ENCODE measurements at places on chromosomes 2 and 18.

DNA sequence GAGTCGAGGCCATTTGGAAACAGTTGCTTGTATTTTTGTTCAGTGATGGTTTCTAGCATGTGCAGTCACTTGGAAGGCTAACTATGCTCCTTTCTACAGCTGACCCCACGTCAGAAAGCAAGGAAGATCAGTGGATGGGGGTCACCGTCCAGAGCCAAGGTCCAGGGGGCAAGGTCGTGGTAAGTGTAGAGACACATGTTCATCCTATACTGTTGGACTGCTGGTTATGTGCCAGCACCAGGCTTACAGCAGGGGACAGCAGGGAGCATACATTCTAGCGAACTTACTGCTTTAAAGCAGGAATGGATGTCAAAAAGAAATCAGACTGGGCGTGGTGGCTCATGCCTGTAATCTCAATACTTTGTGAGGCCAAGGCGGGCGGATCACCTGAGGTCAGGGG is 40.0 kb downstream of the ITGA6 start:
- no peak for DNase-seq

DNA sequence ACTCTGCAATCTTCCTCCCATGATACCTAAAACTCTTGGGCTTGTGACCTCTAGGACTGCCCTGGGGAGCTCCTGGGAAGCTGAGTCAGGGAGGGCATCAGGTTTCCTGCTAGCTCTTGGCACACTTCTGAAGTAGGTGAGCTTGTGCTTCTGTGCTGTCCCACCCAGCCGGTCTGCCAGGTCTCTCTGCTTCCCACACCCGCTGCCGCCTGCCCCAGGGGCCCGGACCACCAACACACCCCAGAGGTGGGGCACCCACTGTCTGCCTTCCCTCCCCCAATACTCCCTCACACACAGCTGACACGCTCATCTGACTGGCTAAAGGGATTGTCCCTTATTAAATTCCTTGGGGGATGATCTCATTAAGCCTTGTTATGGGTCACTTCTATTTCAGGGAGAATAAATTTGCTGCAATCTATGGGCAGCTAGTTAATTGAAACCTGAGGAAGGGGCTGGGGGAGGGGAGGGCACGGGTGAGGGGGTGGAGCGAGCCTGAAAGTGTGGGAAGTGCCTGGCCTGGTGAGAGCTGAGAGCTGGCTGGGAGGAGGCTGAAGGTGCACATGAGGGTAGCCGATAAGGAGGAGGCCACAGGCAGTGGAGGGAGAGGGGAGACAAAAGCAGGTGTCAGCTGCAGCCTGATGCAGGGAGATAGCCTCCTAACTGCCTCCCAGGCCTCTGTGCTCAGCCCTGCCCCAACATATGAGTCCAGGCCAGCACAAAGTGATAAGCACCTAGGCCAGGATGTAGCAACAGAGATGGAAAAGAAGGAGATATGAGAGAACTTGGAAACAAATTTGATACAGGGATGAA is 48.8 kb downstream of the HAUS1 start:
- no peak for DNase-seq

DNA sequence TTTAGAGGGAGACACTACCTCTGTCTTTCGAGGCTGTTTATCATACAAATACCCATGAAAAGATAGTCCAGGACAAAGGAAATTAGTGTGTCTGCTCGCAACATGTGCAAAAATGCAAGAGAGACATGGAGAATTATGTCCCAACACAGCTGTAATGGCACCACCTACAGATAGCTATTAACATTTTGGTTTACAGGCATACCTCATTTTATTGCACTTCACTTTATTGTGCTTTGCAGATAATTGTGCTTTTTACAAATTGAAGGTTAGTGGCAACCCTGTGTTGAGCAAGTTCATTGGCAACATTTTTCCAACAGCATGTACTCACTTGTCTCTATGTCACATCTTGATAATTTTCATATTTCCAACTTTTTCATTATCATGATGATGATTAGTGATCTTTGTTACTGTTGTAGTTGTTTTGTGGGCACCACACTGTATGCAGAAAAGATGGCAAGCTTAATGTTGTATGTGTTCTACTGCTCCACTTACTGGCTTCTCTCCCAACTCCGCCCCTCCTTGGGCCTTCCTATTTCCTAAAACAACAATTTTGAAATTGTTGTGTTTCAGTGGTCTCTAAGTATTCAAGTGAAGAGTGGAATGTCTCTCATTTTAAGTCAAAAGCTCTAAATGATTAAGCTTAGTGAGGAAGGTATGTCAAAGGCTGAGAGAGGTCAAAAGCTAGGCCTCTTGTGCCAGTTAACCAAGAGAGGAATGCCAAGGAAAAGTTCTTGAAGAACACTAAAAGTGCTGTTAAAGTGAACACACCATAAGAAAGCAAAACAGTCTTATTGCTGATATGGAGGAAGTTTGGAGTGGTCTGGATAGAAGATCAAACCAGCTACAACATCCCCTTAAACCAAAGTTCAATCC is 52.0 kb downstream of the ANKRD12 start:
- DNase-seq: no peak

DNA sequence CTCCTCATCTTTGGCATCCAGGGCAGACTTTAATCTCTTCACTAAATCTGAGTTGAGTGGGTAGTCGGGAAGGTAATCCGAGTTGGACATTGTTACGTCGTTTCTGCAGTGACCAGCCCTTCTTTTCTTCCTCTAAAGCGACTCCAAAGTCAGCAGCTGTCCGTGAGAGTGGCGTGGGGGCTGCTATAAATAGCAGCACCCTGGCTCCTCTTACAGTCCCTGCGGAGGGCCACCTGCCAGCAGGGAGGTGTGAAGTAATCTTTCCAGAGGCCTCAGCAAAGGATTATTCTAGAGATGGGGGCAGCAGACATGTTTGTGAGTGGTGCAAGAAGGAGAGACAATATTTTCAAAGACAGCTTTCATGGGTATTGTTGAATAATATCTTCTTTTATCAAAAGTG is at the start of gene ASB18:
Gene ASB18 (minus strand): TSS at position 151 of the 400 bp plus-strand sequence. CDS start 61 bp downstream, at position 90.
- no peak for DNase-seq

GRCh38 chr18:79354350-79354749 is 41.4 kb upstream of the NFATC1 start:
- DNase-seq: no peak

- DNase-seq: no peak
These were observed 40.8 kb downstream of the ATOH8 start for GRCh38 chr2:85794491-85795121.

- DNase-seq: no peak
These were observed 5.4 kb downstream of the IRS1 start for GRCh38 chr2:226794196-226794661.

- DNase-seq: no peak
These were observed 3.5 kb downstream of the SLC4A3 start for GRCh38 chr2:219630770-219631405.

DNA sequence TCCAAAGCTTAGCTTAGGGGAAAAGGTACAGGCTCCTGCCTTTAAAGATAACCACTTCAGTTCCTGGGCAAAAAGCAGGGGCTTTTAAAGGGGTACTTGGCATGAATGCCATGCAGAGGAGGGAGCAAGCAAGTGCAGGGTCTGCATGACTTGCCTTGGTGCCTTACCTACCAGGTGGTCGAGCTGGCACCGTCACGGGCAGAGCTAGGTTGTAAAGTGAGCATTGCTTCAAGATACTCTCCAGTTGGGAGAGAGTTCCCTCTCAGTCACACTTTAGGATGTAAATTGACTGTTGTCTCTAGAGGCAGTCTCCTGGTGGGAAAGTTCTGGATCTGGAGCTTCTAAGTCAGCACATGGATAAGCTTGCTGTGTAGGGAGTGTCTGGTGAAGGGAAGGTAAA is 58.6 kb upstream of the MCFD2 start:
- no peak for DNase-seq

GRCh38 chr2:233091595-233092375 is 31.6 kb downstream of the INPP5D start:
- no peak for DNase-seq

DNA sequence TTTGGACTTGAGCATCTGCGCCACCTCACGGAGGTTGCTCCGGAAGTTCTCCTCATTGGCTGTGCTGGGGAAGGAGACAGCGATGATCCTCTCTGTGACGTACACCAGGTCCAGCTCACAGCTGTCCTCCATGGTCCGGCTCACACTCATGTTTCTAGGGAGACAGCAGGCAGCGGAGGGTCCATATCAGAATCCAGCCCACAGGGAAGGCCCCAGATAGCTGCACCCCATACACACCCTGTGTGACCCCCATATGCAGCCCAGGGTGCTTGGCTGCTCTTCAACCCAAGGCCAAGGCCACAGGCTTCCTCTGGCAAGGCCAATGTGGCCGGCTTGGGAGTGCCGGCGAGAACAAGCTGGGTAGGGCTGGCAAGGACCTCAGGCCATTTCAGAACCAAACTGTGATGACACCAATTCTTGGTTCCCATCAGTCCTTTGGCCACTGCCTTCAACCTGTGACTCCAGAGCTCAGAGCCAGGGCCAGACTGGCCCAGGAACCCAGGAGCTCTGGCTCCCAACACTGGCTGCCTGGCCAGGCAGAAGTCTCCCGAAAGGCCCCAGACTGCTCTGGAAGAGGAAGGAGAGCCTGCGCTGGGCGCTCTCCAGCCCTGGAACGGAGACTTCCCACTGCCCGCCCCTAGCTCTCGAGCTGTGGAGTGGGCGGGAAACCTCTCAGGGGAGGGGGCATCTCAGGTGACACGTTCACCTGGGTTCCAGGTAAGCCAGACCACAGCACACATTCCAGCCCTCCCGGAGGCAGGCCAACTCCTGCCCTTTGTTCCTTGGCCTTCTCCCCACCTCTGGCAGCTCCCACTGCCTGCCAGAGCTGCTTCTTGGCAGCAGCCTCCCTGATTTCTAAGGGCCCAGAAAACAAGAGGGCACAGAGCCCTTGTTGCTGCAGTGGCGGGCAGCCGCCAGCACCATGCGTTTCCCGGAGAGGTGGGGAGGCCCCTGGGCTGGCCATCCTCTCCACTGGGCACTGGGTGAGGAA is 104.7 kb downstream of the TNS1 start:
- no peak for DNase-seq

- no peak for DNase-seq
These were observed 22.5 kb downstream of the CYRIA start for GRCh38 chr2:16643099-16643498.

DNA sequence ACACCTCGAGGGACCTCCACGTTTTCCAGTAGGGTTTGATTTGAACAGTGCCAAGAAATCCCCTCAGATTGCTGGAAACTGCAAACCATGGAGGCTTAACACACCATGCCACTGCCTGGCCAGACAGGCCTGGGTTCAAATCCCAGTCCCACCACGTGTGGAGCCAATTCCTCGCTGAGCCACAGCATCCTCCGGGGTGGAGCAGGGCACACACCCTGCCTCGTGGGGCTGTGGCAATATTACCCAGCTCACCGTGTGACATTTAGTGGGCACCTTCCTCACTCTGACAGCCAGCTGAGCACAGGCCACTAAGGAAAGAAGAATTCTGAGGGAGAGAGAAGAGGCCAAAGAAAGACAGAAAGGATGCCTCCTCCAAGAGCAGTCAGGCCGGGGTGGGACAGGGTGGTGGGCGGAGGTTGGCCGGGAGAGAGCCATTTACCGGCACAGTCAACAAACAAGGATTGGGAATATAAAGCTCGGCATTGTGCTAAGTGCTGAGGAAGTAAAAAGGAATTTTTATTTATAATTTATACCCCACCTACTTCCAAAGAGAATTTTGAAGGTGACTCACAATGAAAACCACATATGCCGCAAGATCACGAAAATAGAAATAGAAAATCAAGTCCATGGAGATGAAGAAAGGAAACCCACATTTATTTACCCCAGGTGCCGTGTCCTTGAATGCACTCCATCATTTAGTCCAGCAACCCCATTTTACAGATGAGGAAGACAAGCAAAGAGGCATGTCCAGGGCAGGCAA is 111.5 kb downstream of the MCFD2 start:
- DNase-seq: no peak

GRCh38 chr18:70293166-70293565 is 4.3 kb downstream of the SOCS6 start:
- DNase-seq: no peak

- no peak for DNase-seq
These were observed 592.1 kb upstream of the CDH2 start for GRCh38 chr18:28768791-28769768.

- DNase-seq: no peak
These were observed 535 bp downstream of the ATG4B start for GRCh38 chr2:241637795-241638660.

- no peak for DNase-seq
These were observed 27.2 kb upstream of the FHL2 start for GRCh38 chr2:105425936-105426625.

GRCh38 chr2:69639266-69639665 is 4.3 kb downstream of the AAK1 start:
- DNase-seq: no peak

GRCh38 chr2:230666446-230666845 is 46.2 kb upstream of the CAB39 start:
- DNase-seq: no peak

GRCh38 chr2:127139766-127140165 is 32.8 kb upstream of the BIN1 start:
- no peak for DNase-seq

- DNase-seq: no peak
These were observed 25.7 kb downstream of the MBOAT2 start for GRCh38 chr2:8977758-8978157.

- DNase-seq: no peak
These were observed 737.1 kb downstream of the TDRD15 start for GRCh38 chr2:21860907-21861306.

DNA sequence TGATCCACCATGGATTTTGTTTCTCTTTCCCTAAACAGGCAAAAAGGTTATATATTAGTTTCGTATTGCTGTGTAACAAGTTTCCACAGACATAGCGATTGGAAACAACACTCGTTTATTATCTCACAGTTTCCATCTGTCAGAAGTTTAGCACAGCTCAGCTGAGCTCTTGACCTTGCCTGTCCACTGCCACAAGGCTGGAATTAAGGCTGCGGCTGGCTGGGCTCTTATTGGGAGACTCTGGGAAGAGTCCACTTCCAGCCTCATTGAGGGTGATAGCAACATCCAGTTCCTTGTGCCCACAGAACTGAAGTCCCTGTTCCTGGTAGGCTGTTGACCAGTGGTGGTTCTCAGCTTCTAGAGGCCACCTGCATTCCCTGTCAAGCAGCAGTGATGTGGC is 120.4 kb downstream of the TPGS2 start:
- no peak for DNase-seq

- DNase-seq: no peak
These were observed 11.7 kb downstream of the NCK2 start for GRCh38 chr2:105756435-105756834.

DNA sequence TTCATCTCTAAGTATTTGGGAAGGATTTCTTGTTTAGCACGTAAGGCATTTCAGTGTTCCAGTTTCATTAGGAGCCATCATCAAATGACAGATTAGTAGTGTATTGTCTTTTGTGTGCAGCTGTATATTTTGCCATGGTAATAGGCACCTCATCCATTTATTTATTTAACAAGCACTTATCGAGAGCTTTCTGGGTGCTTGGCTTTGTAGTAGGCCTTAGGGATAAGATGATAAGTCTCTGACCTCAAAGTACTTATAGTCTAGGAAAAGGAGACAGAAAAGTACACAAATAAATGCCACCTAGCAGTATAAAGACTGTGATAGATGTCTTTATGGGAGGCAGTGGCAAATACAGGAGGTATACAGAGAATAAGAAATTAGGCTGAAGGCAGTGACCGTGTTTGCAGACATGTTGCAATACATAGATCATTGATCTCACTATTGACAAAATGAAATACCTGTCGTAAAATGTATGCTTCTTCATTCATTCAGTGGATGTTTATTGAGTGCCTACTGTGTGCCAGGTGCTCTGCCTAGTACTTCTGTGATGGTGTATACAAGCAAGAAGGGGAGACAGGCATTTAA is 265.9 kb downstream of the SETBP1 start:
- no peak for DNase-seq

- no peak for DNase-seq
These were observed 230.9 kb downstream of the GCA start for GRCh38 chr2:162574615-162575452.

GRCh38 chr2:177542396-177542795 is 149.8 kb downstream of the AGPS start:
- no peak for DNase-seq

Data from stimulated activated CD8-positive, alpha-beta memory T cell treated with anti-CD3 and anti-CD28 coated beads, Interleukin-15, amount 100 ng/mL, for 24 hours (primary cell).